ENCODE measurements at places on chromosomes 6 and 20.

DNA sequence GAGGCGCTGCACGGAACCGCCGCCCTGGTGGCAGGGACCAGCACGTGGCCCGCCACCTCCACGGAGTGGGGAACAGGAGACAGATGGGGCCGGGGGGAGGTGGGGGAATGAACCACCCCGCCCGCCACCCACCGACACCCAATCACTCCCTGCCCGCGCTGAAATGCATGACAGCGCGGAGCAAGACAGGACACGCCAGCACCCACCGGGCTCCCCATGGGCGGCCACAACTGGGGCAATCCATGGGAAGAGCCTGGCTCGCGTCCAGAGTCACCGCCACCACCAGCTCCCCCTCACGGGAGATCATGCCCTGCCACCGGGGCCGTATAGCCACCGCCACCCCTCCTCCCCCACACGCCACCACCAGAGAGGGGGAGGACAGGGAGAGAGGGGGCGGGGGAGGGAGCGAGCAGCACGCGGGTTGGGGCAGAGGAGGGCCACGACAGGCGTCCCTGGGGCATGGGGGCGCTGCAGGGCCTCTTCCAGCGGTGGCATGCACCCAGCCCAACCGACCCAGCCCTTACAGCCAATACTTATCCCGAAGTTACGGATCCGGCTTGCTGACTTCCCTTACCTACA lies 744.3 kb upstream of the DEFB115 start:
- DNase-seq = no peak

- no peak for DNase-seq
Observed at GRCh38 chr20:61930776-61931475, 134.8 kb downstream of the TAF4 start.

DNA sequence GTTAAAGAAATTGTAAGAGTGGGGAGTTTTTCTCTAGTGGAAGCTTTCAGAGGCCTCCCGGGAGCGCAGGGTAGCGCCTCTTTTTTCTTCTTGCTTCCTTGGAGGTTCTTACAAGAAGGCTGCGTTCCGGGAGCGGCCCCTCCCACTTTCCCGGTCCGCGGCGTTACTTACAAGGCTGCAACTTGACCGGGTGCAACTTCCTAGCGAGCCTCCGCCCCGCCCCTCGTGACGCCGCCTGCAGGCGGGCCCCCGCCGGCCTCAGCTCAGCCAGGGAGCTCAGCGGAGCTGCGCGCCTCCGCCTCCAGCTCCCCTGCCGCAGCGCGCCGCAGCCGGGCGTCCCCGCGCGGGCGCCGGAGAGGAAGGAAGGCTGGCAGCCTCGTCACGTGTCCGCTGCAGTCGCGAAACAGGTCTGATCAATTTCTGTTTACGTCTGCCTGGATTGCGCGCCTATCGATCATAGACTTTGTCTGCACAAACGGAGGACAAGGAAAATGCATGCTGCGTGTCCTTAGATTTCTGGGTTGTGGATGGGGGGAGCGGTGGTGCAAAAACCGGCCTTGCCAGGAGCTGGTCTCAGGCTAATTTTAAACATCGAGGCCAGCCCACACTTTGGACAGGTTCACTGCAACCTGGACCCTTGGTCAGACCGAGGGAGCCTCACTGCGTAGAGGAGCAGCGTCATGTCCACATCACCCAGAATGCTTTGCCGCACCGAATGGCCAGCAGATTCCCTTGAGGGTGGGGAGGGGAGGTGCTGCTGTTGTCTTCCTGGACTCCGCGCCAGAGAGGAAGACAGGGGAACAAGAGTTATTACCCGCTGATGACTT lies at the start of the genes FAM217B and PPP1R3D:
TSS of gene FAM217B (plus strand) at position 261 of the 827 bp plus-strand sequence. CDS start 3,555 bp downstream, outside the sequence.
TSS of gene PPP1R3D (minus strand) at position 177 of the 827 bp plus-strand sequence. CDS start 374 bp downstream, outside the sequence.
- DNase-seq = peak; percentile 92

DNA sequence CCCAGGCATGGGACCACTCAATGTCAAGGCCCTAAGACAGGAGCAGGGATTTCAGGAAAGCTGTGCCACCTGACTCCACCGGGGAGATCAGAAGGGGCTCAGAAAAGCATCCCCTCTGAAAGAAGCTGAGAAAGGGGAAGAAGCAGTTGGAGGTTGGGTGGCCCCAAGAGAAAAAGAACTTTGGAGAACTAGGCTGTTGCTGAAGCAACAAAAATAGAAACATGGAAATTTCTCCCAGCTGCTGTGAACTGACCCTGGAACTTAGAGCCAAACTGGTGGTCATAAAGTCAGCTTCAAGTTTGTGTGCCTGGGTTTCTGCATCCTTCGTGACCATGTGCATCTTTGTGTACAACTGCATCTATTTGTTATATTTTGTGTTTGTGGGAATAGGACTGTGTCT lies 534.5 kb downstream of the MAFB start:
- DNase-seq = no peak

GRCh38 chr6:2830183-2830582 lies 11.5 kb downstream of the SERPINB1 start:
- DNase-seq = no peak
